ENCODE measurements at places on chromosomes 12 and 14.

GRCh38 chr14:74478996-74479635 lies 14.0 kb downstream of the NPC2 start:
- no peak for DNase-seq

GRCh38 chr14:83085725-83086124 lies 1552.1 kb upstream of the SEL1L start:
- DNase-seq, result no peak

DNA sequence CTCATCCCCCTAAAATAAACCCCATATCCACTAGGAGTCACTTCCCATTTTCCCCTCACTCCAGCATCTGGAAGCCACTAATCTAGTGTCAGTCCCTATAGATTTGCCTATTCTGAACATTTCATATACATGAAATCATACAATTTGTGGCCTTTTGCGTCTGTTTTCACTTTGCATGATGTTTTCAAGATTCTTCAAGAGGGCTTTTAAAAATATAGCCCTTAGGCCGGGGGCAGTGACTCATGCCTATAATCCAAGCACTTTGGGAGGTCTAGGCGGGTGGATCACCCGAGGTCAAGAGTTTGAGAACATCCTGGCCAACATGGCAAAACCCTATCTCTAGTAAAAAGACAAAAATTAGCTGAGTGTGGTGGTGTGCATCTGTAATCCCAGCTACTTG lies 104.7 kb downstream of the VEZT start:
- DNase-seq, result no peak

GRCh38 chr12:25269701-25270100 lies 19.0 kb upstream of the KRAS start:
- no peak for DNase-seq

DNA sequence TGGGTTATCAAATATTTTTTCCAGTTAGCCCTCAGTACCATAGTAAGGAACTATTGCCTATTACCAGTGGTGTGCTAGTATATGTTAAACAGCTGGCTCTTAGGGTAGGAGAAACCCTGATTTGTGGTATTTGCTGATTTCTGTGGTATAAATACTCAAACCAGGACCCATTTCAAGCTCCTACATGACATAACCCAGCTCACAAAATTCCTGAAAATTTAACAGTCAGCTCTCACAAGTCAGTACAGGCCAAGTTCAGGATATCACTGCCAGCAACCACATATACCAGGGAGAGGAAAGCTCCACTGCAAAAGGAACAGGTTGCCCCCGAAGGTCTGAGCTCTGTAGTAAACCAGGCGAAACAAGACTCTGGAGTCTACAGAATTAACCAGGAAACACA lies 315.3 kb downstream of the NOVA1 start:
- DNase-seq, result no peak

GRCh38 chr14:103708750-103709187 lies 6.5 kb downstream of the XRCC3 start:
- DNase-seq, result no peak

DNA sequence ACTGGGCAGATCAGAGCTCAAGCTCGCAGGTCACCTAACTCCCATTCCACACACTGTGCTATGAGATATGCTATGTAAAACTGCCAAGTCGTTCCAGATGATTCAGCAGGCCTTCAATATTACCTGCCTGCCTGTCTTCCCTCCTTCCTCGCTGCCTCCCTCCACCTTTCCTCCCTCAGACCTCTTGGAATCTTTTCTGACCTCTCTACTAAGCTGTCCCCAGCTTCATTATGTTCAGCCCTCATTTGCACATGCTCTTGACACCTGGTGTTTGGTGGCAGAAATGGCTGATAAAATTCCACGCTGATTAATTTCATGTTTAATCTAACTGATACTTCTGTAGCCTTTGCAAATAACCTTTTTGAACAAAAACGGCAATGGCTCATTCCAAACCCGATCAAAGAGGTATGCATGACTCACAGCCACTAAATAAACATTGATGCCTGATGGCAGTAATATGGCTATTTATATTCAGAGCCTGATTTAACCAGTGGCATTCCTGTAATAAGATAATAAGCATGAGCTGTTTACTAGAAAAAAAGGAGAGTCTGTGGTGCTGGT lies 130.8 kb upstream of the EGLN3 start:
- DNase-seq, result no peak

- DNase-seq, result no peak
Measured at GRCh38 chr12:110743571-110744093, 941 bp upstream of the PPP1CC start.

DNA sequence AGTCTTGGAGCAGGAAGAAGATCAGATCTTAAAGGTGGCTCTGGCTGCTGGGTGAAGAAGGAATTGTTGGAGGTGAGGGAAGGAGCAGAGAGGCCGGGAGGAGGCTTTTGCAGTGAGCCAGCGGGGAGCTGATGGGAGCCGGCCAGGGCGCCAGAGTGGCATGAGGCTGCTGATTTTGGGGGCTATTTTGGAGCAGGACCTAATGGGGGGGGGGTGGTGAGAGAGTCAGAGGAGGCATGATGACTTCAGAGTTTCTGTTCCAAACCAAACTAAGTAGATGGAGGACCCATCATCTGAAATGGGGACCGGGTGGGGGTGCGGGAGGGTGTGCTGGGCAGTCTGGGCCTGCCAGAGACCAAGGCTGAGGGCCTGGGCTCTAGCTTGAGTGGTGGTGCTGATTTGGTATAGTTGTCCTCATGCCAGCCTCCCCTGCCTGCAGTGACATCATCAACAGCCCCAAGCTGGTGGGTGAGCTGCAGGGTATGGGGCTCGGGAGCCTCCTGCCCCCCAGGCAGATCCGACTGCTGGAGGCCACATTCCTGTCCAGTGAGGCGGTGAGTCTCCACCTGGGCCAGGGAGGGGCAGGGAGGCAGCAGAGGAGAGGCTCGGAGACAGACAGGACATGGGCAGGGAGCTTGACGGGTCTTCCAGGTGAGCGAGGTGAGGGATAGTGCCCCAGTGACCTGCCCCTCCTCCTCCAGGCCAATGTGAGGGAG lies 6.2 kb downstream of the TNFAIP2 start:
- no peak for DNase-seq

DNA sequence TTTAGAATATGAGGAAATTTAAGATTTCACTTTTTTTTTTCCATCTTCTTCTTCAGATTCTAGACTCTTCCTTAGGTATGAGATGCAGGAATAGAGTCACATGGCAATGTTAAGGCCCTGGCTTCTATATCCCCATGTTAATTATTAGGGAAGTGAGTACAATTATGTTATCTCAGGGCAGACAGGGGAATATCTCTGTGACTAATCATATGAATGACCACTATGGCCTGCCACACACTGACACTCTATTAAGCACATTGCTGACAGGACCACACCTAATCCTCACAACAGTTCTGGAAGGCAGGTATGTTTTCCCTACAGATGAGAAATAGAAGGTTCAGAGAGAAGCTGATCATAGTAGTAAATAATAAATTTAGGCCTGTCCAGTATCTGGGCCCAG lies 69.4 kb upstream of the PTPRQ start:
- DNase-seq, result no peak

GRCh38 chr14:101006008-101006407 lies 102.5 kb upstream of the RTL1 start:
- no peak for DNase-seq

GRCh38 chr14:54669721-54670561 lies 103.0 kb downstream of the SAMD4A start:
- no peak for DNase-seq

DNA sequence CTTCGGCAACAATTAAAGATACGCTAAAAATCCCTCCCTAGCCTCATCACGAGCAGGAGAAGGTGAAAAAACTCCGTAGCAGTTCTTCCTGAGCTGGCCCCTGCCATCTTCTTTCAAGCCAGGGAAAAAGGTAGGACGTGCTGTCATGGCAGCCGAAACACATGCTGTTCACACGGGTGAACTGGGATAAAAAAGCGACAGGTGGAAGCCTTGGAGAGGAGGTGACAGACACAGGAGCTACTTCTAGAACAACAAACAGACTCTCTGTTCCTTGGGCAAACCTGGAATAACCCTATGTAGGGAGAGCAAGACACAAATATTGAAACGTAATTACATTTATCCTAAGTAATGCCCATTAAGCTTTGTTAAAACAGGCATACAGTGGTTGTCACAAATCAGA lies 81.3 kb downstream of the KCNK10 start:
- DNase-seq, result no peak

GRCh38 chr14:20697273-20698017 lies 8.9 kb downstream of the ANG start:
- peak; percentile 61 for DNase-seq

- no peak for DNase-seq
Measured at GRCh38 chr12:62774794-62775193, 160.2 kb downstream of the PPM1H start.

GRCh38 chr12:31828071-31828470 lies 99.2 kb upstream of the AMN1 start:
- DNase-seq, result no peak

GRCh38 chr12:6084969-6085450 lies 39.5 kb downstream of the VWF start:
- no peak for DNase-seq

- no peak for DNase-seq
Measured at GRCh38 chr14:64926398-64926995, 12.2 kb downstream of the CHURC1 start.

- no peak for DNase-seq
Measured at GRCh38 chr14:72528059-72528862, 365.6 kb downstream of the DPF3 start.

GRCh38 chr14:85728476-85729065 lies 198.6 kb downstream of the FLRT2 start:
- DNase-seq, result no peak

- no peak for DNase-seq
Measured at GRCh38 chr12:121849665-121850064, 9.0 kb downstream of the HPD start.

- no peak for DNase-seq
Measured at GRCh38 chr14:94110552-94111181, at the start of gene IFI27. Gene IFI27 (plus strand): TSS chr14:94110736.

GRCh38 chr14:69667938-69668335 lies 56.5 kb downstream of the SUSD6 start:
- DNase-seq, result no peak

GRCh38 chr14:66003082-66003730 lies 483.0 kb upstream of the CCDC196 start:
- no peak for DNase-seq

DNA sequence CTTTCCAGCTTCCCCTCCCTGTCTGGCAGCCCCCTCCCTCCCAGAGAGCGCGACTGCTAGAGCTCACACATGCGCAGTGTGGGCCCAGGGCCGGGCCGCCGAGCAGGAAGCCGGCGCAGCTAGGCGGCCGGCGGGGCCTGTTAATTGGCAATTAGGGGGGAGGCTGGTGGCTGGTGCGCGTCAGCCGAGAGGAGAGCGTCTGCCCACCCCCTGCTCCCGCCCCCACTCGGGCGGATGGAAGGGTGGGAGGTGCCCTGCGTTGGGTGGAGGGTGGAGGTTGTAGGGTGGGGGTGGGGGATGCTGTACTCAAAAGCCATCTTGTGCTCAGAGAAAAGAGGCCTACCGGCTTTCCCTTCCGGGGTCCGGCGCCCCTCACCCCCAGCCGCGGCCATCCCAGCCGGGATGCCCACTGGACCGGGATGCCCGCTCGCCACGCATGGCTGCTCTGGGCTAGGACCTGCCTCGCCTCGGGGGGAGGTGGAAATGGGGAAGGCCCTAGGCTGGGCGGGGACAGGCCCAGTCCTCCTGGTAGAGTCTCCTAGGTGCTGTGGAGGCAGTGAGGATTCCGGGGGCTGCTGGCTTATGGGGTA lies 9.2 kb downstream of the HOXC8 start:
- peak; percentile 58 for DNase-seq

DNA sequence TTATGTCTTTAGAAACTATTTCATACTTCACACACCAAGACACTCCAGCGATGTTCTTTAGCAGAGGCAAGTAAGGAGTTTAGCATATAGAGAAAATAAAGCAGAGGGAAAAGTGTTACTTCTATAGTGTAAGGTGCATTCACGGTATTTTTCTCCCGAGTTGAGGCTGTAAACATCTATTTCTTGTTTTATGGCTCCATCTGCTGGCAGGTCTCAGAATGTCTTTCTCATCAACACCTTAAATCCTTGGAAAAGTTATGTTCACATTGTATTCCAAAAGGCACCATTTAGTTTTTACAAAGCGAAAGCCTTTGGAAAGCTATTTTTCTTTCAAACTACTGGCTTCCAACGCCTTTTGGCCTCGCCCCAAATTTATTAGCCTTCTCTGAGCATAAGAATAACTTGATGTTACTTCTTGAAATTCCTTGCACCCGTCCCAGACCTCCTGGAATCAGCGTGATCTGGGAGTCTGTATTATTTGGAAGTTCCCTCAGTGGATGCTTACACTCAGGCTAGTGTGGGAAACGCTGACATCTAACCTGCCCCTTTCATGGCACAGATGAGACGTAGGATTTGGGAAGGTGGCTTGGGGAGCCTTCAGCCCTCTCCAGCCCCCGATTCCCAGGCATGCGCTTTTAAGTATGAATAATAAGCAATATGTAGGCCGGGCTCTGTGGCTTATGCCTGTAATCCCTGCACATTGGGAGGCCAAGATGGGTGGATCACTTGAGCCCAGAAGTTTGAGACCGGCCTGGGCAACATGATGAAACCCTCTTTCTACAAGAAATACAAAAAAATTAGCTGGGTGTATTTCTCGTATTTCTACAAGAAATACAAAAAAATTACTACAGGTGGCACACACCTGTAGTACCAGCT lies 1.9 kb upstream of the PIWIL1 start:
- no peak for DNase-seq

DNA sequence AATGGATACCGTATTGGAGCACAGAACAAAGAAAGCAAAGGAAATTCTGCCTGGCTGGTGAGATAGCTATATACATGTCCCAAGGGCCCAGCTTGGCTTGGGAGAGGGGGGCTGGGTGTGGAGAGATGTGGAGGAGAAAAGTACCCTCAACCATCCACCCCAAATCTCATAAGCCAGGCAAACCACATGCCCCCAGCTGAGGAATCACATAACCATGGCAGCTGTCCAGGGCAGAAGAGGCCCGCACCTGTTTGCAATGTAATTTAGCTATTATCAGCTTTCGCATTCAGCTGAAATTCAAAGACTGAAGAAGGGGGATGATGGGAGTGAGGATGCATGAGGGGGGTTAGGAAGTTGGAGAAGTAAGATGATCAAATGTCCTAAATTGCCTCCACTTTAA lies 196.1 kb downstream of the TBX5 start:
- DNase-seq, result no peak

- peak; percentile 49 for DNase-seq
Measured at GRCh38 chr14:100147181-100147631, 12.2 kb downstream of the DEGS2 start.

DNA sequence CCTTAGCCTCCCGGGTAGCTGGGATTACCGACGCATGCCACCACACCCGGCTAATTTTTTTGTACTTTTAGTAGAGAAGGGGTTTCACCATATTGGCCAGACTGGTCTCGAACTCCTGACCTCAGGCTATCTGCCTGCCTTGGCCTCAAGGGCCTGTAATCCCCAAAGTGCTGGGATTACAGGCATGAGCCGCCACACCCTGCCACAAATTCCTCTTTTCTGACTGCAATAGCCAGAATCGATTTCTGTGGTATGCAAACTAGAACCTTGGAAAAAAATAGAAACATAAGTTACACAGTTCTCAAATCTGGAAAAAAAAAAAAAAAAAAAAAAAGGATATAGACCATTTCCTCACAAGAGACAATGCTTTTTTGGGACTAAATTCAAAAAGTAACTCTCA lies 184.6 kb upstream of the EGLN3 start:
- DNase-seq, result no peak

Measured in activated CD4-positive, alpha-beta T cell treated with anti-CD3 and anti-CD28 coated beads for 4 hours (primary cell).